H7 (cell line): ENCODE measurements at places on chromosomes 4 and X. TPM values are rescaled to one million over a fixed set of nuclear protein-coding genes. Genes with fewer than 3 reads are reported as not detected.

The TCEAL6 gene
- total RNA-seq, result not detected in 2 replicates

The SLC39A8 gene
- total RNA-seq, result 33.6 and 40.0 TPM in 2 replicates

The PCDH18 gene
- 26.7 and 35.6 TPM in 2 replicates for total RNA-seq

The CLNK gene
- not detected in 2 replicates for total RNA-seq

The WDR45 gene
- 28.5 and 33.6 TPM in 2 replicates for total RNA-seq

The PLAC1 gene
- 0.76 and 1.4 TPM in 2 replicates for total RNA-seq

The GRID2 gene
- 19.1 and 25.6 TPM in 2 replicates for total RNA-seq

The TMPRSS11D gene
- total RNA-seq, result not detected in 2 replicates
